Thyroid gland (tissue), 4 donors: ENCODE measurements at places on chromosomes 13 and 19. TPM values are rescaled to one million over a fixed set of nuclear protein-coding genes. Genes with fewer than 3 reads are reported as not detected.

The UBL3 gene
- total RNA-seq, result 60.7 TPM

The CYP2B6 gene
- not detected for total RNA-seq

The SERP2 gene
- not detected for total RNA-seq

DNA sequence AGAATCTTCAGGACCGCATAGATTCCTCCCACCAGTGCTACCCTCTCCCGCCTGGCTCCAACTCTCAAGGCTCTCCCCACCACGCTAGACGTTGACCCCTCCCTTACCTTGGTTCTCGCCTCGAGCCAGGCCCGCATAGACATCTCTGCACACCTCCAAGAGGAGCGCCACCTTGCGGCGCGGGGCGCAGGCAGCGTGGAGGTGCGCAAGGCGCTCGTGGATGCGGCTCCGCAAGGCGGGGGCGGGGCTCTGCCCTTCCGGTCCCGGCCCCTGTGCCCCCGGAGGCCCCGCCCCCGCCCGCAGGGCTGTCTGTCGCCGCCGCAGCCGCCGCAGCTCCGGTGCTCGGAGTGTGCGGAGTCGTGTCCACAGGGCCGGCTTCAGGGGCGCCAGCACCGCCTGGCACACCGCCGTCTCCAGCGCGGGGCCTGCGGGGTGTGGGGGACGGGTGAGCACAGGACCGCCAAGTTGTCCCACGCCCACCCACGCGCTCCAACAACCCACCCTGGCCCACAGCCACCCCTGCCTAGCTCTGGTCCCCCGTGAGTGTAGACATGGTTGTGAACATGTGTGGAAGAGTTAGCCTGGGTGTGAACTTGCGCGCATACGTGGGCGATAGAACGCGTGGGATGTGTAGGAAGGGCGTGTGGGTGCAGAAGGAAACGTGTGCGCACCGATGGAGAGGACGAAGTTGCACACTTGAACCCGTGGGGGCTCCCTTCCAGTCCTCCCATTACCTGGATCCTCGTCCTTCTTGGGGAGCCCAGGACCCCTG lies 8.1 kb downstream of the RINL start:
- DNase-seq, result peak; percentile 92
- peaks cover 9% of the 10 kb centered on the region for H3K4me1 ChIP-seq
- H3K27ac ChIP-seq, result no peak overlapping the region
- no peaks in the 10 kb centered on the region for H3K36me3 ChIP-seq
- peak overlapping the region; percentile 33 for H3K4me3 ChIP-seq

The ELAVL3 gene
- total RNA-seq, result not detected

The CHAF1A gene
- 5.1 TPM for total RNA-seq

- H3K4me1 ChIP-seq, result no peaks in the 10 kb centered on the region
- H3K4me3 ChIP-seq, result no peak overlapping the region
- no peak for DNase-seq
- no peaks in the 10 kb centered on the region for H3K36me3 ChIP-seq
Measured at GRCh38 chr19:29321116-29321515, 108.2 kb upstream of the UQCRFS1 start.

DNA sequence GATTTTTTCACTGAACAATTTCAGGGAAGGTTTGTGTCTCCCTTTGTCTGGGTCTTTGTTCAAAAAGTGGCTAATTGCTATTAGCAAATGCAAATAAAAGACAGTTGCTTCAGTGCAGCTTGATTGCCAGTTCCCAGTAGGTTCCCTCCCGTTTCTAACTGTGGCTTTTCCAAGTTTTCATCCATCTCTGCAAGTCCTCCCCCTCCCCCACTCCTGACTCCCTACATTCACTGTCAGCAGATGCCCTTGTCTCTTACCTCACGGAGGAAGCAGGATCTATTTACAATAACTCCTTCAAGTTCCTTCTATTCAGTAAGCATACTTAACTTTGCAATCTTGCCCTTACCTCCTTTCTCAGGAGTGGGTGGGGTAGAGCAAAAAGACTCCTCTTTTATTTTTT lies 55.4 kb upstream of the SCEL start:
- H3K4me3 ChIP-seq, result no peak overlapping the region
- no peaks in the 10 kb centered on the region for H3K27me3 ChIP-seq
- no peaks in the 10 kb centered on the region for H3K36me3 ChIP-seq
- DNase-seq, result no peak
- no peak overlapping the region for H3K27ac ChIP-seq

DNA sequence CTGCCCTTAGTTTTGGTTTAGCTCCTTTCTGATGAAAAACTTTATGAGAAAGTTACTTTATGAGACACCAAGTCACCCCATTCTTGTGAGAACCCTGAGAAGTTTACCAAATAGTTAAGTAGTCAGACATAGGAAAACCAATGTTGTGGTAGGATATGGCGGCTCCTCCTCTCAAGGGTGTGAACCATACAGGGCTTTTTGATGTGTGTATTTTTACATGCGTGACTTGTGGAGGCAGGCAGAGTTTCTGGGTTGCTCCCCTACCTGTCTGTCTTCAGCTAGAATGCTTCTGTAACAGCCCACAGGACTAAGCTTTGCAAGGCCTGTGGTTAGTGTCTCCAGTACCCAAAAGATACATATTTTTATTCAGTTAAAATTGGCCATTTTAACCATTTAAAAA lies 18.3 kb downstream of the UBAC2 start:
- H3K27me3 ChIP-seq, result no peaks in the 10 kb centered on the region
- H3K36me3 ChIP-seq, result no peaks in the 10 kb centered on the region
- DNase-seq, result no peak

The CATSPERD gene
- total RNA-seq, result not detected

- no peak for DNase-seq
- H3K4me1 ChIP-seq, result no peaks in the 10 kb centered on the region
- no peak overlapping the region for H3K27ac ChIP-seq
- no peak overlapping the region for H3K4me3 ChIP-seq
- H3K27me3 ChIP-seq, result no peaks in the 10 kb centered on the region
- no peaks in the 10 kb centered on the region for H3K36me3 ChIP-seq
Measured at GRCh38 chr13:91052876-91053275, 294.6 kb upstream of the MIR17HG start.

The SSC5D gene
- total RNA-seq, result 1.7 TPM

GRCh38 chr13:76091076-76091475 lies 454.9 kb downstream of the LMO7 start:
- H3K4me3 ChIP-seq, result no peak overlapping the region
- no peak for DNase-seq
- no peak overlapping the region for H3K27ac ChIP-seq
- no peaks in the 10 kb centered on the region for H3K27me3 ChIP-seq

- peak overlapping the region; percentile 97 for H3K27ac ChIP-seq
- peaks cover 39% of the 10 kb centered on the region for H3K4me1 ChIP-seq
- H3K4me3 ChIP-seq, result peak overlapping the region; percentile 86
- peaks cover 12% of the 10 kb centered on the region for H3K36me3 ChIP-seq
- DNase-seq, result peak; percentile 54
- H3K27me3 ChIP-seq, result no peaks in the 10 kb centered on the region
Measured at GRCh38 chr19:35267353-35267817, 1.4 kb upstream of the USF2 start.

- no peak overlapping the region for H3K27ac ChIP-seq
- H3K27me3 ChIP-seq, result no peaks in the 10 kb centered on the region
- peaks cover 4% of the 10 kb centered on the region for H3K4me1 ChIP-seq
- no peaks in the 10 kb centered on the region for H3K36me3 ChIP-seq
Measured at GRCh38 chr13:53004573-53004972, 24.0 kb upstream of the OLFM4 start.

The RRAS gene
- total RNA-seq, result 24.0 TPM

DNA sequence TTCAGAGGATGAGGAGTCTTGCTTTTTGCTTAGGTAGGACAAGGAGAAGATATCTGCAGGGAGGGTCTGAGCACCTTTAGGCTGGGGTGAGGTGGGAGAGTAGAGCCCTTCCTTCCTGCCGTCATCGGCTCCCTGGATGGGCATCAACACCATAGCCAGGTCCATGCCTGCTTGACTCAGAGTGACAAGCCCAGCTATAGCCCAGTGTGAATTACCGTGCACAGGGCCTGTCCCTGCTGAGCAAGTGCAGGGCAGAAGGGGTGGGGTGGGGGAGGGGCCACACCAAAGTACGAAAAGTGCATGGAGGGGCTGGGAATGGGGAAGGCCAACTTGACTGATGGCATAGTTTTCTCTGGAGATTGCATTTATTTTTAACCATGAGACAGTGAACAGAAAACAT lies 30.3 kb upstream of the RNF113B start:
- no peaks in the 10 kb centered on the region for H3K36me3 ChIP-seq
- H3K27ac ChIP-seq, result no peak overlapping the region
- no peak for DNase-seq
- no peak overlapping the region for H3K4me3 ChIP-seq
- H3K4me1 ChIP-seq, result peaks cover 15% of the 10 kb centered on the region

GRCh38 chr19:4373601-4374497 lies 26.5 kb downstream of the SH3GL1 start:
- H3K4me1 ChIP-seq, result peaks cover 75% of the 10 kb centered on the region
- H3K36me3 ChIP-seq, result no peaks in the 10 kb centered on the region
- H3K4me3 ChIP-seq, result no peak overlapping the region
- peak; percentile 51 for DNase-seq
- no peaks in the 10 kb centered on the region for H3K27me3 ChIP-seq

DNA sequence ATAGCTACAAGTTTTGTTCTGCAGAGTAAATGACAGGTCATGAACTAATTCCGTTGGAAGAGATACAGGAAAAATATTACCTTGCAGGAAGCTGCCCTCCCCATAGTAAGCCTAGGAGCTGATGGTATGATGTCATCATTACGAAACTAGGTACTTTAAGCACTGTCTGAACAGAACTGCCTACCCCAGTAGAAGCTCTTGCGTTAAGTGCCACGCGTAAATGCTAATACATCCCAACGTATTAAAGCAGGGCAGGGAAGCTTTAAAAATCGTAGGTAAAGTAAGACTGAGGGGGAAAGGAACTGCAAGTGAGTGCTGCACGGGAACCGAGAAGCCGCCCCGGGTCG lies 572 bp downstream of the UGGT2 start:
- H3K4me1 ChIP-seq, result no peaks in the 10 kb centered on the region
- DNase-seq, result no peak
- no peaks in the 10 kb centered on the region for H3K36me3 ChIP-seq
- H3K27ac ChIP-seq, result peak overlapping the region; percentile 81

The CCL25 gene
- not detected for total RNA-seq

DNA sequence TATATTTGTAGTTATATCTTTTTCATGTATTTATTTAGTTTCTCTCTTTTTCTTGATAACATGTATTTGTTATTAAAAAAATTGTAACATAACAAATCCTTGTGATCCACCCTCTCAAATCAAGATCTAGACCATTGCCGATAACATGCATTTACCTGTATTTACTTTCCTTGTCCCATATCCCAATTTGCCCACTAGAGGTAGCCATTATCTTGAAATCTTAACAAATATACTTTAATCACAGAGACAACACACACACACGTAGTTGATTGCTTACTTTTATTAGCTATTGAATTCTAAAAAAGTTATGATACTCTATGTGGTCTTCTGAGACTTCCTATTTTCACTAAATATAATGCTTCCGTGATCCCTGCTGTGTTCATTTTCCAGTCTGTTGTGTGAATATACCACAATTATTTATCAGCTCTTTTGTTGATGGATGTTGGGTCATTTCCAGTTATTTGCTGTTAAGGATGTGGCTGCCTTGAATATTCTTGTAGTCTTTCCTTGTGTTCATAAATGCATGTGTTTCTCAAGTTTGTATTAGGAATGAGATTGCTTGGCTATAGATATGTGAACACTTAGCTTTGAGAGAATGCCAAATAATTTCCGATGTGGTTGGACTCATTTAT lies 31.3 kb upstream of the ZMYM2 start:
- H3K27me3 ChIP-seq, result no peaks in the 10 kb centered on the region
- H3K4me1 ChIP-seq, result no peaks in the 10 kb centered on the region
- H3K36me3 ChIP-seq, result no peaks in the 10 kb centered on the region
- H3K27ac ChIP-seq, result no peak overlapping the region

The GPR4 gene
- total RNA-seq, result 9.4 TPM

DNA sequence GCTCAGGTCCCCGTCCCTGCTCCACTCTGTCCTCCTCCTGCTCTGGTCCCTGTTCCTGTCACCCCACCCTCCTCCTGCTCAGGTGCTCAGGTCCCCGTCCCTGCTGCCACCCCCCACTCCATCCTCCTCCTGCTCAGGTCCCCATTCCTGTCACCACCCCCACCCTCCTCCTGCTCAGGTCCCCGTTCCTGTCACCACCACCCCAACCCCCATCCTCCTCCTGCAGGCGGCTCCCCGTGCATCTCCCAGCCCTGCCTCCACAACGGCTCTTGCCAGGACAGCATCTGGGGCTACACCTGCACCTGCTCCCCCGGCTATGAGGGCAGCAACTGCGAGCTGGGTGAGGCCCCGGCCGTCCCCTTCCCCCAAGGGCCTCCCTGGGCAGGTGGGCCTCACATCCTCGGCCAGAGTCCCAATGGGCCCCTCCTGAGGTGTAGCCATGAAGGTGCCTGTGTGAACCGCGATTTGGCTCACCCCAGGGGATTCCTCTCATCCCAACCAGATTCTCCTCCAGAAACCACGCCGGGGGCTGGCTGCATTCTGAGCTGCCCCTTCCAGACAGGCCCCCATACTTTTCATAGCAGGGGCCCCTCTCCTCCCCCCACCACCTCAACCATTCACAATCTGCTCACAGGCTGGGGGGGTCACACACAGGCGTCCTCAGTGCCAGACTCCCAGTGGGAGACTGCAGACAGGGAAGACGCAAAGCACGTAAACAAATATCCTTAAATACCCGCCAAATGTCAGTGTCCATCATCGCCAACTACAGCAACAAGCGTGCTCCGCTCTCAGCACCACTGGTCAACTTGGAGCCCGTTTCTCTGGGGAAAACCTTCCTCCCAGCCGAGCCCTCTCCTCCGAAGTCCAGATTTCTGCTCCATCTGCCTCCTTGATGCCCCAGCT lies 4.6 kb downstream of the PROZ start:
- H3K4me3 ChIP-seq, result no peak overlapping the region
- no peaks in the 10 kb centered on the region for H3K27me3 ChIP-seq
- H3K4me1 ChIP-seq, result no peaks in the 10 kb centered on the region

The ZNF524 gene
- 25.0 TPM for total RNA-seq

GRCh38 chr13:43879755-43880181 lies at the start of gene LACC1:
Gene LACC1, plus strand, starts transcription at chr13:43879904. Its CDS starts 1,082 bp downstream, at chr13:43880986.
- no peaks in the 10 kb centered on the region for H3K27me3 ChIP-seq
- no peak for DNase-seq
- H3K4me1 ChIP-seq, result peaks cover 8% of the 10 kb centered on the region

GRCh38 chr19:14318873-14319272 lies 62.4 kb upstream of the ADGRE5 start:
- peak; percentile 4 for DNase-seq
- no peaks in the 10 kb centered on the region for H3K4me1 ChIP-seq
- H3K27me3 ChIP-seq, result no peaks in the 10 kb centered on the region
- no peaks in the 10 kb centered on the region for H3K36me3 ChIP-seq

The BICRA gene
- 13.6 TPM for total RNA-seq

The TUBB4A gene
- not detected for total RNA-seq

DNA sequence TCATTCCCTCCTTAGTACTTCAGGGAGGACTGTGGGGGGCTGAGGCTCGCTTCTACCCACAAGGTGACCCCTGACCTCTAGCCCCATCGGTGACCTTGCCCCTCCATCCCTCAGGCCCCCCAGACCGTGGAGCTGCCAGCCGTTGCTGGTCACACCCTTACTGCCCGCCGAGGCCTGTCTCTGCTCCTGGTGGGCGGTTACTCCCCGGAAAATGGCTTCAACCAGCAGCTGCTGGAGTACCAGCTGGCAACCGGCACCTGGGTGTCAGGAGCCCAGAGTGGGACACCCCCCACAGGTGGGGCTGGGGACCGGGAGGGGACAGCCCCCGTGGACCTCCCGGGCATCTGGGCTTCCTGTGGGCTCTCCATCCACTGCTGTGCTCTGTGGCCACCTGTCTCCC lies 31.9 kb downstream of the MEGF8 start:
- H3K4me1 ChIP-seq, result peaks cover 16% of the 10 kb centered on the region
- H3K27ac ChIP-seq, result no peak overlapping the region
- peaks cover 18% of the 10 kb centered on the region for H3K36me3 ChIP-seq
- H3K4me3 ChIP-seq, result no peak overlapping the region
- H3K27me3 ChIP-seq, result no peaks in the 10 kb centered on the region
- no peak for DNase-seq
